Thoracic aorta (tissue), 2 donors: ENCODE measurements at places on chromosomes 5 and 9.

DNA sequence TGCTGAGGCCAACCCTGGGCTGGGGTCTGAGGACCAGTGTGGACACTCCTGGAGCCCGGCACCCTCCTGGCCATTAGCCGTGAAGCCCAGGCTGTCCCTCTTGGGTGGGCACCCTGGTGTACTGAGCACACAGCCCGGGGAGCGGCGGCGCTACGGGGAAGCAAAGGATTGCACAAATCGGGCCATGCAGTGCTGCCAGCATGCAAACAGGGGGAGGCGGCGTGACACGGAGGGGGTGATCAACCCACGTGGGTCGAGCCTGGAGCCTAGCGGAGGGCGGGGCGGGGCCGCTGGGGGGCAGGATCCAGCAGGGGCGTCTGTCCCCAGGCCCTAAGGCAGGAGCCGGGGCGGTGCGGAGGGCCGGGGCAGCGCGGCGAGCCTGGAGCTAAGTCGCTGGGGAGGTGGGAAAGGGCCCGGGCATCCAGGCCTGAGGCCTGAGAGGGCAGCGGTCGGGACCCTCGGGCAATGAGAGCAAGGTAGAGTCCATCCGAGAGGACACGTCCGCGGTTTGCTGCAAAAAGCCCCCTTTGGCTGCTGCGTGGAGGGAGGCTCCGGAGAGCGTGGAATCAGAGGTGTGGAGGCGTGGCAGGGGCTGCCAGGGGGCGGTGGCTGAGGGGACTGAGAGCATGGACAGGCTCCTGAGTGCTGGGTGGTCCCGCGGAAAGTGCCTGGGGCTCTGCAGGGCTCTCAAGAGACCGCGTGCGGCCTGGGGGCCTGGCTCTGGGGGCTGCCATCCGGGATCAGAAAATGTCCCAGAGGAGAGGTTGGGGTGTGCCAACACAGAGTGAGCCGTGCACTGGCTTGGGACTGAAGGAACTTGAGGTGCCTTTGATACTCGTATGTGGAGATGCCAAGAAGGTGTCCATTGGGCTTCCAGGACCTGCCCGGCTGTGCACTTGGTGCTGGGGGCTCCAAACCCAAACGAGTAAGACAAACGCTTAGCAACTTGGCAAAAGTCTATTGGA, 94.2 kb downstream of the BARX1 start:
- H3K4me3 ChIP-seq: no peak overlapping the region
- no peak for DNase-seq
- H3K27me3 ChIP-seq: no peaks in the 10 kb centered on the region
- no peaks in the 10 kb centered on the region for H3K36me3 ChIP-seq

DNA sequence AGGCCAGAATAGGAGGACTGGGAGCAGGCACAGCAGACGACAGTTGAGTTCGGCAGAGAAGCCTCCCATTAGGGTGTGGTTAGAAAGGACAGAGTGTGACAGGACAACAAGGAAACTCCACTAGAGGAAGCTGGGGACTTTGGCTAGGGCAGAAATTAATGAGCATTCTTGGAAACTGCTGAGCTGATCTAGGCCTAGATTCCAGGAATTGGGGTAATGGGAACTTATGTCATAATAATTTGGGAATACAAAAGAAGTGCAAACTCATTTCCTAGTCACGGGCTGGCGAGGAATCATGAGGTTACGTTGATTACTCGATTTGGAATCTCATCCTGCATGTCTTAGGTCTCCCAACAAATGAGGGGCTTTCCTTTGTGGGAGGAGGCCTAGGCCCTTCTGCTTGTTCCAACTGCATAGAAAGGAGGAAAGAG, 144.6 kb upstream of the RPS23 start:
- peak overlapping the region; percentile 29 for H3K27ac ChIP-seq
- no peaks in the 10 kb centered on the region for H3K27me3 ChIP-seq
- peak; percentile 45 for DNase-seq
- H3K4me1 ChIP-seq: peaks cover 67% of the 10 kb centered on the region
- H3K4me3 ChIP-seq: no peak overlapping the region
- no peaks in the 10 kb centered on the region for H3K36me3 ChIP-seq

- H3K4me1 ChIP-seq: no peaks in the 10 kb centered on the region
- no peaks in the 10 kb centered on the region for H3K27me3 ChIP-seq
- no peaks in the 10 kb centered on the region for H3K36me3 ChIP-seq
- H3K27ac ChIP-seq: no peak overlapping the region
- H3K4me3 ChIP-seq: no peak overlapping the region
- DNase-seq: no peak
Observed at GRCh38 chr9:79912318-79913070, 340.7 kb downstream of the TLE4 start.

GRCh38 chr5:134226441-134227192, 744 bp upstream of the PPP2CA start:
- peak overlapping the region; percentile 100 for H3K27ac ChIP-seq
- H3K4me3 ChIP-seq: peak overlapping the region; percentile 99
- H3K4me1 ChIP-seq: peaks cover 29% of the 10 kb centered on the region
- DNase-seq: no peak

DNA sequence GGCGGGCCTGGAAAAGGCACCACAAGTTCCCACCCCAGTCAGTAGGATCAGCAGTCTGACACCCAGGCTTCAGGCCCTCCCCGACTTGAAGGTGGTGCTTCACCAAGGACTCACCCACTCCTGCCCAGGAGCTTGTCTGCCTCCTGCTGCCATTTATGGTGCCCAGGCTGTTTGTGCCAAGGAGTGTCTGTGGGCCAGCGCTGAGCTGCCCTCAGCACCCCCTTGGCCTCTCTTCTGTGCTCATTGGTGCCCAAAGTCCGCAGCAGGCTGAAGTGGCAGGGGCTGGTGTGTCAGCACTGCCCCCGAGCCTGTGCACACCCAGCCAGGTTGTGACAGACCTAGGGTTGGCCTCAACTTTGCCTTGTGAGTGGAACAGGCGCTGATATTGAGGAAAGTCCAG, 23.5 kb downstream of the JMY start:
- no peak overlapping the region for H3K27ac ChIP-seq
- H3K36me3 ChIP-seq: no peaks in the 10 kb centered on the region
- no peak overlapping the region for H3K4me3 ChIP-seq
- no peak for DNase-seq
- H3K4me1 ChIP-seq: no peaks in the 10 kb centered on the region

GRCh38 chr9:130785940-130786508, 49.0 kb upstream of the ABL1 start:
- peak overlapping the region; percentile 62 for H3K27ac ChIP-seq
- H3K27me3 ChIP-seq: no peaks in the 10 kb centered on the region
- H3K4me3 ChIP-seq: peak overlapping the region; percentile 30
- no peaks in the 10 kb centered on the region for H3K36me3 ChIP-seq

GRCh38 chr9:129550199-129550839, 70.6 kb downstream of the C9orf50 start:
- peak overlapping the region; percentile 89 for H3K27ac ChIP-seq
- DNase-seq: no peak
- H3K27me3 ChIP-seq: no peaks in the 10 kb centered on the region
- no peaks in the 10 kb centered on the region for H3K36me3 ChIP-seq
- peak overlapping the region; percentile 76 for H3K4me3 ChIP-seq

DNA sequence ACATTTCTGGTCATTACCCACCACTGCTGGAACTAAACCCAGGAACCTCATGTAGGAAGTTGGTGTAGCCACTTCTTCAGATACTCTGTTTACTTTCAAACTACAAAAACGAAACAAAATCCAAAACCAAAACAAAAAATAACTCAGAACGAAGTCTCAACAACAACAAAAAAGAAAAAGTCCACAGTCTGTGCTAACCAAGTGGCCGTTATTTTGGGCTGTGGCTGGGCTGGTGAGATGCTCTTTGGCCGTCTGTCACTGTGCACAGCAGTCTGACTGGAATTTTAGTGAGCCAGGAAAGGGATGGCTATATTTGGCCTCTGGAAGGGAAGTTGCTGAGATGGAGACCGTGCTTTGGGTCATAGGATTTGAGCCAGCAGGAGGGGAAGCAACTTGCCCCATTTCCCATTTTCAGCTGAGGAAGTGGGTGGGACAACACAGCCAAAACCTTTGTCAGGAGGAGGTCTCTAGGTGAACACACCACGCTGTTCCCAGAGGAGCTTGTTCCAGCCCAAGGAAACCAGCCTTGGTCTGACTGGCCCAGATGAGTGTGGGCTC, 334.1 kb downstream of the ZSWIM6 start:
- no peaks in the 10 kb centered on the region for H3K27me3 ChIP-seq
- peak overlapping the region; percentile 49 for H3K4me3 ChIP-seq
- no peak for DNase-seq
- no peaks in the 10 kb centered on the region for H3K36me3 ChIP-seq

GRCh38 chr9:132487980-132488535, 78.0 kb downstream of the CFAP77 start:
- H3K27ac ChIP-seq: no peak overlapping the region
- no peak overlapping the region for H3K4me3 ChIP-seq
- no peaks in the 10 kb centered on the region for H3K4me1 ChIP-seq
- H3K36me3 ChIP-seq: no peaks in the 10 kb centered on the region
- no peak for DNase-seq

DNA sequence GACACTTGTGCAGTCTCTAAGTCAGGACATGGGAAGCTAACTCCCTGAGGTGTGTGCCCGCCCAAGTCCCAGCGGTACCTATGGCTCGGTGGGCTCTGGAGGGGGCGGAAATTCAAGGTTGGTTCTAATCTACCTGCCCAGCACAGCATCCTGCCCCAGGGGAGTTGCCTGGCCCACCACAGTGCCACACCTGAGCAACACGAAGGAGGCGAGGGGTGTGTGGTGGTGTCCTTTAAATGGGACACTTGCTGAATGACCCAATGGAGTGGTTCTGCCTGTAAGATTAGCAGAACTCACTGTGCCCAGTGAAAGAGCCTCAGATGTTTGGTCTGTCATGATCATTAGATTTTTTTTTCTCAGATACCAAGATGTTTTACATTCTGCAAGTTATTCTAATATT, 70.7 kb upstream of the OTULINL start:
- H3K4me3 ChIP-seq: no peak overlapping the region
- H3K27ac ChIP-seq: no peak overlapping the region
- H3K27me3 ChIP-seq: no peaks in the 10 kb centered on the region
- no peaks in the 10 kb centered on the region for H3K4me1 ChIP-seq
- no peak for DNase-seq
- H3K36me3 ChIP-seq: peaks cover 25% of the 10 kb centered on the region

DNA sequence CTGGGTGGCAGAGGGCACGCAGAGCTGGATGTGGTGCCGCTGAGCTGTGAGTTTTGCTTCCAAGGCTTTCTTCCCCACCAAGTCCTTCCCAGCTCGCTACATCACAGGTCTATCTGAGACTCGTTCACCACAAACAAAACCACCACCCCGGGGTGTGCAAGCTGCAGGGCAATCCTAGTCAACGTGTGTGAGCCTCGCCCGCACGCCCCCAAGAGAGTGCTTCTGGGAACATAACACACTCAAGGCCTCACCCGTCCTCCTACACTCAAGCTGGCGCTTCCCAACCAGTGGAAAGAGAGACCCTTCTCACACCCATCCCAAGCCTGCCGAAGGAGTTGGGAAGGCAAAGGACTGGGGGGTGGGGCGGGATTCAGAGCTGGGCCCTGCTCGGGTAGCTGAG, 10.6 kb downstream of the SNAPC4 start:
- H3K36me3 ChIP-seq: peaks cover 42% of the 10 kb centered on the region
- no peak for DNase-seq
- H3K27me3 ChIP-seq: no peaks in the 10 kb centered on the region
- H3K4me3 ChIP-seq: no peak overlapping the region
- no peak overlapping the region for H3K27ac ChIP-seq
- no peaks in the 10 kb centered on the region for H3K4me1 ChIP-seq

- peak overlapping the region; percentile 59 for H3K4me3 ChIP-seq
- no peaks in the 10 kb centered on the region for H3K27me3 ChIP-seq
- peak; percentile 38 for DNase-seq
- H3K36me3 ChIP-seq: no peaks in the 10 kb centered on the region
Observed at GRCh38 chr9:129703667-129704355, 38.4 kb downstream of the PRRX2 start.

DNA sequence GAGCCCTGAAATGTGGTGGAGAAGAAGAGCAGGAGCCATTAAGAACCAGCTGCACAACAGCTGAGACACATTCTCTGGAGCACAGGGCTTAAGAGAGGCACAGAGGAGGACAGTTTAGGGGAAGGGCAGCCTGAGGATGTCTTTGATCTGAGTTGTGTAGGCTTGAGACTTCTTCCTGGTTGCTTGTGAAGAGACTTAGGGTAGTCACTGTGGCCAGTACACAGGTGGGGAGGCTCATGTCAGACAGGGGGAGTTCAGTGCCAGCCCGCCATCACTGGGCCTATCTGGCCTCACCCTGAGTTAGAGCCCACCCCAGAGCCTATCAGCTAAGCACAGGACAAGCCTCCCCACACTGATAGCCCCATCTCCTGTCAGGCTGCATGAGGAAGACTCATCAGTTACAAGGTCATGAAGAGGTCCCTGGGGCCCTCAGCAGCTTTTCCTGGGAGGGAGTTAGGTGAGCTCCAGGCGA, 19.8 kb downstream of the SLC22A4 start:
- H3K27ac ChIP-seq: no peak overlapping the region
- H3K27me3 ChIP-seq: no peaks in the 10 kb centered on the region
- DNase-seq: no peak
- H3K4me3 ChIP-seq: no peak overlapping the region

GRCh38 chr5:157126-157715, 34.1 kb upstream of the LRRC14B start:
- no peaks in the 10 kb centered on the region for H3K36me3 ChIP-seq
- no peaks in the 10 kb centered on the region for H3K27me3 ChIP-seq
- H3K27ac ChIP-seq: no peak overlapping the region

- H3K27me3 ChIP-seq: no peaks in the 10 kb centered on the region
- H3K27ac ChIP-seq: no peak overlapping the region
- no peak overlapping the region for H3K4me3 ChIP-seq
Observed at GRCh38 chr9:100088202-100088601, 10.6 kb downstream of the ERP44 start.

DNA sequence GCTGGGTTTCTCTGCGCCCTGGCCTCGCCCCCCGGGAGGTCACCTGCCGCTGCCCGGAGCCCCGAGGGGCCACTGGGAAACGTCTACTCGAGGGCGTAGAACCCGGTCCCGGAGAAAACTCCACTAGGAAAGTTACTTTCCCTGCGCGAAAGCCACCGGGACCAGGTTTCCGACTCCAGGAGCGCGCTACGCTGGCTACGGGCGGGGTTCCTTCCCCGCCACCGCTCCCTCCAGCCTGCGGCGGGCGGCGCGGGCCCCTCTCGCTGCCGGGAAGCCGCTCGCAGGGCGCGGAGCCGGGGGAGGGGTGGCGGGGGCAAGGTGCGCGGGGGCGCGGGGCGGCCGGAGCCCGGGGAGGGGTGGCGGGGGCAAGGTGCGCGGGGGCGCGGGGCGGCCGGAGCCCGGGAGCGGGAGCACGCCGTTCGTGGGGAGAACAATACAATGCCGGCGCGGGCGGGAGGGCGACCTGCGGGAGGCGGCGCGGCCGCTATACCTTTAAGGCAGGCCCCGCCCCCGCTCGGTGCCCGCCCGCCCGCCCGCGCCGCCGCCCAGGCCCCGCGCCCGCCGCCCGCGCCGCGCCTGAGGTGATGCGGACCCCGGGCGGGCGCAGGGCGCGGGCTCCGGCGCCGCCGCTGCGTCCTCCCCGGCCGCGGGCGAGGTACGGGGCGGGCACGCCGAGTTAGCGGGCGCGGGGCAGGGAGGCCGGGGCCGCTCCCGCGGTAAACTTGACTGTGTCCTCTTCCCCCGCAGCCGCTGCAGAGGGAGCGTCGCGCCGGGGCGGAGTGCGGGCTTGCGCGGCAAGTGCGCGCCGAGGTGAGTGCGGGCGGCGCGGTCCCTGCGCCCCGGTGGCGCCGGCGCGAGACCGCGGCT, 278.1 kb downstream of the AOPEP start:
- DNase-seq: no peak
- no peaks in the 10 kb centered on the region for H3K27me3 ChIP-seq
- H3K27ac ChIP-seq: peak overlapping the region; percentile 99
- H3K4me1 ChIP-seq: peaks cover 35% of the 10 kb centered on the region
- H3K36me3 ChIP-seq: peaks cover 9% of the 10 kb centered on the region
- H3K4me3 ChIP-seq: peak overlapping the region; percentile 88

GRCh38 chr5:2131196-2131595, 248.5 kb upstream of the IRX4 start:
- no peak overlapping the region for H3K4me3 ChIP-seq
- H3K27ac ChIP-seq: no peak overlapping the region
- no peak for DNase-seq
- no peaks in the 10 kb centered on the region for H3K4me1 ChIP-seq
- H3K27me3 ChIP-seq: no peaks in the 10 kb centered on the region
